ENCODE measurements at places on chromosomes 12 and 14.

- no peak for DNase-seq
Measured at GRCh38 chr14:106694638-106695393, 1168.4 kb downstream of the TMEM121 start.

- no peak for DNase-seq
Measured at GRCh38 chr12:5014269-5014668, 29.4 kb upstream of the KCNA5 start.

DNA sequence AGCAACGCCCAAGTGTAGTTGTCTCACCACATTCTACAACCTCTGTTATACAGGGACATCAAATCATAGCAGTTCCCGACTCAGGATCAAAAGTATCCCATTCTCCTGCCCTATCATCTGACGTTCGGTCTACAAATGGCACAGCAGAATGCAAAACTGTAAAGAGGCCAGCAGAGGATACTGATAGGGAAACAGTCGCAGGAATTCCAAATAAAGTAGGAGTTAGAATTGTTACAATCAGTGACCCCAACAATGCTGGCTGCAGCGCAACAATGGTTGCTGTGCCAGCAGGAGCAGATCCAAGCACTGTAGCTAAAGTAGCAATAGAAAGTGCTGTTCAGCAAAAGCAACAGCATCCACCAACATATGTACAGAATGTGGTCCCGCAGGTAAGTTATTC is 123.0 kb downstream of the ARID2 start:
- DNase-seq, result no peak

GRCh38 chr14:96368534-96368933 is 5.2 kb downstream of the GSKIP start:
- peak; percentile 30 for DNase-seq

DNA sequence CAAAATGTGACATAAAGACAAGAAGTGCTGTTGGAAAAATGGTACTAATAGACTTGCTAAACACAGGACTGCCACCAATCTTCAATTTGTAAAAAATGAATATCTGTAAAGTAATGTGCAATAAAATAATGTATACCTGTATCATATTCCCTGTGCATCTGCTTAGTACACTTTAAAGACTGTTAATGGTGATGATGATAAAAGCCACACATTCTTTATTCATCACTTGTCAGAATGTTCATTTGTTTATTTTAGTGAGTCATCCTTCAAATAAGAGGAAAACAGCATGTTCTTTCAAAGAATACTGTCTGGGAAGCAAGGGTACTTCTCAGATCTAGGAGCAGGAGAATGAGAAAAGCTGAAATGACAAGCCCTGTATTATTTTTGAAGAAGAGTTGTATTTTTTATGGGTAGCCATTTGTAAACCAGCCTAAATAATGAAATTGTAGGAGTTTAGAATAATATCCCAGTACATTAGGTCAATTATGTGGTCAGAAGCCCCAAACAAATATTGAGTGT is 78.3 kb upstream of the PSMA6 start:
- no peak for DNase-seq

DNA sequence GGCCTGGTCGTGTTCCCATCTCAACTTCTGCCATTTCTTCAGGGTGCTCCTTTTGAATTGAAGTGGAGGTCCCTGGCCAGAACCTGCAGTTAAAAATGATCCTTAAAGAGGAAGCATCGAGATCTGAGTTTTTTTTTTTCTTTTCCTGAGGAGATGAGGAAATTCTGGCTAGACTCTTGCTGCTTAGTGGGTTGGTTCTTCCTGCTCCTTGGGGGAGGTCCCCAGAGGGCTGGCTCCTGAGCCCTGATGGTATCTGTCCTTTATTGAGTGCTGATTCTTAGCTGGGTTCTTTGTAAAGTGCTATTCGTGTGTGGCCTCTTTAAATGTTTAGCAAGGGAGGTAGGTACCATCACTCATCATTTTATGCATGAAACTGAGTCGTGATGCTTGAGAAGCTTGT is 11.7 kb downstream of the PELI2 start:
- peak; percentile 13 for DNase-seq

- no peak for DNase-seq
Measured at GRCh38 chr14:79542121-79542520, 669.2 kb downstream of the DIO2 start.

DNA sequence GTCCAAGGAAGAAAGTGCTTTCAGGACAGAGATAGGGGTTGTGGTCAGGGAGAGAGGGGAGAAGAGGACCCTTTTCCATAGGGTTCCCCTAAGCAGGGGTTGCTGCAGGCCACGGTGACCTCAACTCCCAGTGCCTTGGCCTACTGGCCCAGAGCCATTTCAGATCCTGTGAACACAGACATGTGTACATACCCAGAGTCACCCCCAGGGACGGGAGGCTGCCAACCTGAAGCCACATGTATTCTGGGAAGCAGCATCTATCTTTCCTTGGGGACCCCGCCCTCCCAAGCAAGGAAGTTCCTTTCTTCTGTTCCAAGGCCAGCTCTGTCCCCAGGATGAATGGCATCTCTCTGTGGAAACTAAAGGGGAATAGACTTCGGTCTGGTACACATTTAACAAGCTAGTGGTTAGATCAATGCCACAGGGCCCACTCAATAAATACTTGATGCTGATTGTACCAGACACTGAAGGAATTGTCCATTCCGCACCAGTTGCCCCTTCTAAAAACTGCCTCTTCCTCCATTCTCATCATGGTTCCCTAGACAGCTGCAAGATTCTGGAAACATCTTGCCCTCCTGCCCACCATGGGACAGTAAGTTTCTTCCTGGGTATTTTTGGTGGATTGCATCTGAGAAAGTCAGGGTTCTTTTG is 25.2 kb upstream of the DGLUCY start:
- no peak for DNase-seq

- no peak for DNase-seq
Measured at GRCh38 chr14:89232265-89233070, 184.6 kb downstream of the FOXN3 start.

GRCh38 chr14:100867631-100868315 is 35.7 kb downstream of the RTL1 start:
- no peak for DNase-seq

DNA sequence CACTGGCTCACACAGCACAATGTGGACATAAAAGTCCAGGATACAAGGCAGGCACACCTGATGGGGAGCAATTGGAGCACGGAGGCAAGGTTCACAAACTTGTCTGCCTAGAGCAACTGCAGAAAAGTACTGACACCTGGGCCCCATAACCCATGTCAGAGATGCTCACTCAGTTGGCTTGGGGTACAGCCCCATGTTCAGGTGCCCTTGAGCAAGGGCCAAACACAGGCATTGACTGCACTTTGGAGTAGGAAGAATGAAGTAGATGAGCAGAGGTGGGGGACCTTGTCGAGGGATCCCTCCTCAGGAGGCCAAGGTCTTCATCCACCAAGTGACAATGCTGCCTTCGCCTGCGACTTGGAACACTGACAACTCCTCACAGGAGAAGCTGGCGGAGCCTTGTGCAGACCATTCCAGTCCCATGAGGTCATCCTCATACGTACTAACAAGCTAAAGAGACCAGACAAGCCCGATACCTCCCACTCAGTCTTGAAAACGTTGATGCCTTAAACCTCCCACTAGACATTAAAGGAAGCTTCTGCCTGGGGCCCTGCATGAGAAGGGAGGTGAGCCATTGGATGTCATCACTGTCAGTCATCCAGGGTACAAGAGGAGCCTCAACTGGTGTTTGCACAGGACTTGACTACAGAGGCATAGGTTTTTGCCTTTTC is 42.5 kb upstream of the C14orf180 start:
- peak; percentile 17 for DNase-seq

DNA sequence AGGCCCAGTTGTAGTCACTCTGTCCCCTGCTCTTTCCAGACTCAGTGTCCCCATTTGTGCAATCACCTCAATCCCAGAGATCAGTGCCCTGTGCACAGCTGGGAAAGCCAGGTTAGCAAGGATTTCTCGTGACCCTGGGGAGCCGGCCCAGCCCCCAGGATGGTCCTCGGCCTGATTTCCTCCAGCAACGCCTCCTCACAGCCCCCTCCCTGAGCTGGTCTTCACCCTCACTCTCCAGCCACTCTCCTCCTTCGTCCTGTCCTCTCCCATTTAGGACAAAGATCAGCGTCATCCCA is 194.8 kb upstream of the C14orf180 start:
- peak; percentile 66 for DNase-seq

DNA sequence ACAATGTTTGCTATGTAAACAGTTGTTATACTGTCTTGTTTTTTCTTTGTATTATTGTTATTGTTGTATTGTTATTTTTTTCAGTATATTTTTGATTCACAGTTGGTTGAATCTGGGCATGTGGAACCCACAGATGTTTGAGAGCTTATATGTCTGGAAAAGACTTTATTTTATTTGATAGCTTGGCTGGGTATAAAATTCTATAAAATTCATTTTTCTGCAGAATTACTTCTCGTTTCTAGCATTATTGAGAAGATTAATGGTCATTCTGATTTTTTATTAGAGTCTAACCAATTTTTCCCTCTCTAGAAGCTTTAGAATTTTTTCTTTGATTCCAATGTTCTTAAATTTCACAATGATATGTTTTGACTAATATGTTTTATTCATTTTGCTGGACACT is 188.6 kb downstream of the CRADD start:
- no peak for DNase-seq

DNA sequence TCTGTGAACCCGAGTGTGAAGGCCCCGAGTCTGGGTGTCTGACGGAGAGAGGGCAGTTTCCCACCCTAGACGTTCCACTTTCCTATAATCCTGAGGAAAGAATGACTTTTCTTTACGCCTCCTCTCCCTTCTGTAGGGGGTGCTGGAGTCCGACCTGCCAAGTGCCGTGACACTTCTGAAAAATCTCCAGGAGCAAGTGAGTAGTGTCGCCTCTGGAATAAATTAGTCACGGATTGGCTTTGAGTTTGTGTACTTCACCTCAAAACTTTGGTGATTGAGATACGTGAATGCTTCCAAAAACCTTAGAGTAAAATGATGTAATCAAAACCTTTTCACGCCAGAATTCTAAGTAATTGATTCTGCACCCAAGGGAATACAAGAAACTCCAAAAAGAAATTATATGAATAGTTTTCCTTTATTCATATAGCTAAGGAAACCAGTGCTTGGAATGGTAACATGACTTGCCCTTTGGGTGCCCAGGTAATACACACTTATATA is 452 bp downstream of the NGDN start:
- DNase-seq, result no peak

DNA sequence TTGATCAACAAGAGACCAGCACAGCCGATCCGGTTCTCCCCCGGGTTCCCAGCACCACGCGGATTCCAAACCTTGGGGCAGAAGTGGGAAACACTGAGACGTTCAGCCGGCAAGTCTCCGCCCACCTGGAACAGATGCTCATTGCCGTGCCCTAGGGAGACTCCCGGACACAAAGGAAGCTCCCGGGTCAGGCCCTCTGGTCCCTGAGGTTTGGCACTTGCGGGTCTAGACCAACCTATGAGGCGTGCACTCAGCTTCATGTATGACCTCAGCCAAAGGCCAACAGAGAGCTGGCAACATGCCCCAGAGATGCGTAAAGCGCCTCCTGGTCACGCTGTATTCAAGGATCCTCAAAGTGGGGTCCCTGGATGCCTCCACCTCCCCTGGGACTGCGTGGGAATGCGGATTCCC is 2.5 kb downstream of the RIMBP2 start:
- no peak for DNase-seq

DNA sequence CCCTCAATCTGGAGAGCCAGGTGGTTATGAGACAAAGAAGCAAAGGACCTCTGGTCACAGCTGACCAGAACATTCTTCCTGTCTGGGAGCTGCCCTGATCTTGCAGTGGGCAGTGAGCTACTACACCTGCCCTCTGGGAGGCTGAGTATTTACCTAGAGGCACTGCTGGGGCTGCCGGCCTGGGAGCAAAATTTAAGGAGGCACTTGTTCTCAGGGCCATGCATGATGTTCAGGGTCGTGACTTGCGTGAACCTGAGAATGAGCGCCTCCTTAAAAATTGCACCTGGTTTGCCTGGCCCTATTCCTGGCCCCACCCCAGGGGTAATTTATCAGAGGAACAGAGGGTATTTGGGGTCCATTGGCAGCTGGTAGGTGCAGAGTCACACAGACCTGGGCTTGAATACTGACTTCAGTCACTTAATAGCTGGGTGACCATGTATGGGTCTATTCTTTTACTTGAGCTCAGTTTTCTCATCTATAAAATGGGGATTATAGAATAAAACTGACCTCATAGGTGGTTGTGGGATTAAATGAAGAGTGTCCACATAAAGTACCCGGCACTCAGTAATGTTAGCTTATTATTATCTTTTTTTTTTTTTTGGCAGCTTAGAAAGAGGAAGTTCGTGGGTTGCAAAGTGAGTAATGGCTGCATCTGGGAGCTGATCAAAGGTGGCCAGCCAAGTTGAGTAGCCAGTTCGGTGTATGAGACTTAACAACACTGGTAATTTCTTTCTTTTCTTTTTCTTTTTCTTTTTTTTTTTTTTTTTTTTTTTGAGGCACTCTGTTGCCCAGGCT is 107.4 kb upstream of the MED13L start:
- peak; percentile 44 for DNase-seq

DNA sequence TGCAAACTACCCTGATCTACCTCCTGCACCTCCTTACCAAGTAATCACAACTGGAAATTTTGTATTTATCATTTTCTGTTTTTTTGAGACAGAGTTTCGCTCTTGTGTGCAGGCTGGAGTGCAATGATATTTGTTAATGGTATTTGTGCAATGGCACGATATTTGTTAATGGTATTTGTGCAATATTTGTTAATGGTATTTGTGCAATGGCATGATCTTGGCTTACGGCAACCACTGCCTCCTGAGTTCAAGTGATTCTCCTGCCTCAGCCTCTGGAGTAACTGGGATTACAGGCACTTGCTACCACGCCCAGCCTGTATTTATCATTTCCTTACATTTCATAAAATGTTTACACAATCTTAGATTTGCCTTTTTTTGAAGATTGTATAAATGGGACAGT is 5.7 kb upstream of the NECAP1 start:
- DNase-seq, result no peak

GRCh38 chr12:67697443-67697842 is 48.9 kb downstream of the DYRK2 start:
- no peak for DNase-seq

GRCh38 chr14:58947814-58948445 is 240.5 kb upstream of the DAAM1 start:
- no peak for DNase-seq

GRCh38 chr12:9883175-9883574 is 1.9 kb downstream of the KLRF2 start:
- DNase-seq, result no peak

Data from H7 (cell line).